ENCODE measurements at places on chromosomes 16 and 17.

- no peak for DNase-seq
Observed at GRCh38 chr17:61084260-61084659, 315.4 kb upstream of the TBX2 start.

- DNase-seq: no peak
Observed at GRCh38 chr16:83143788-83144187, 517.0 kb downstream of the CDH13 start.

DNA sequence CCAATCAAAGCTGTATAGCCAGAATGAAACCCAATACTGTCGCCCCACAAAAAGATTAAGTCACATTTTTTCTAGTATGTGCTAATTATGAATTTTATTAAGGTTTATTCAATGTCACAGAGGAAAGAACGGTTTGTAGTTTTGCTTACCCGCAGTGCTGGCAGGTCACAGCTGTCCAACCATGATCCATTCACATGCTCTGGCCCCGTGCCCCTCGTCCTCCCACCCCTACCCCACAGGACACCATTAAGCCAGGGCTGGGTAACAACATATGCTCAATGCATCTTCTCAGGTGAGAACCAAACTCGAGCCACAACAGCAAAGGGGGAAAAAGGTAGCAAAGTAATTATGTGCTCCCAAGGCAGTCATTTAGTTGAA lies 589 bp upstream of the FBF1 start:
- DNase-seq: no peak

GRCh38 chr17:51676691-51677487 lies 416.5 kb downstream of the UTP18 start:
- no peak for DNase-seq

- DNase-seq: peak; percentile 38
Observed at GRCh38 chr17:41308918-41309359, at the start of gene KRTAP16-1. KRTAP16-1 (minus strand) TSS chr17:41309309; CDS start chr17:41309253, 56 bp downstream.

- DNase-seq: no peak
Observed at GRCh38 chr17:11028349-11028748, 190.5 kb upstream of the PIRT start.

- DNase-seq: no peak
Observed at GRCh38 chr17:68783861-68784260, 171.3 kb downstream of the ABCA8 start.

- no peak for DNase-seq
Observed at GRCh38 chr17:4072487-4073157, 70.2 kb downstream of the ZZEF1 start.

DNA sequence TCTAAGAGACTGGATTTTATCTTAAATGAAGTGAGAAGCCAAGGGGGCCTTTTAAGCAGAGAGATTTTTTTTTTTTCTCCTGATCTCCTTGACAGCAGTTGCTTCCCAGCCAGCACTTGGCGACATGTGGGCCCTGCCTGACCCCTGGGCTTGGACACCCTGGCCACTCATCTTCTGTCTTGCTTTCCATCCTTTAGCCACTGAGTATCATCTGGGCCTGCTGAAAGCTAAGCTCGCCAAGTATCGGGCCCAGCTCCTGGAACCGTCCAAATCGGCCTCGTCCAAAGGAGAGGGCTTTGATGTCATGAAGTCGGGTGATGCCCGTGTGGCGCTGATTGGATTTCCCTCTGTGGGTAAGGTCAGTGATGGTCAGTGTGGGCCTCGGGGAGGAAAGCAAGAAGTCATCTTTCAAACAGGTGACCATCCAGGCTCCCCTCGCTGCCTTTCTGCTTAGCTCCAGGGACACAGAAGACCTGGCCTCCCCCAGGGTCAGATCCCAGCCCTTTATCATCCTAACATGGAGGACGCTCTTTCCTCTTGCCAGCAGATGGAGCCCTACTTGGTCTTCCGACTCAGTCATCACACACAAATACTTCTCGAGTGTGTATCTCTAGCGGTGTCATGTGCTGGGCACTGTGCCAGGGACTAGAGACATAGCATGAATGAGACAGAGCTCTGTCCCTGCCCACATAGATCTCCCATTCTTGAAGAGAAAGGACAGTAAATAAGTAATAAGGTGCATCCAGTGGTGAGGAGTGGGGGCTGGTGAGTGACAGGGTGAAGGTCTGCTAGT lies 6.1 kb downstream of the DRG2 start:
- no peak for DNase-seq

DNA sequence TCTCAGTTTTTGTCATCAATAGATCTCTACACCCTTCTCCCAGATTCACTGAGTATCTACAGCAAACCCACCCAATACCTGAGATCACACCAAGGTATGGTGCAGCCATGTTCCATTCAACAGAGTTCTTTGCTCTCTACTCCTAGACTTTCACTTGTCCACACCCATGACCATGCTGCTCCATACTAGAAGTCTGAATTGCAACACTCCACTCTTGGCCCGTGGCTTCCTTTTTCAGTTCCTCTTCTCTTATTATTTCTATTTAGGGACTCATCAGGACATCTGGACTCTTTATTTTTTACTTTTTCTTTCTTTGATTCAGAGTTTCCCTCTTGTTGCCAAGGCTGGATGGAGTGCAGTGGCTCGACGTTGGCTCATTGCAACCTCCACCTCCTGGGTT lies 37.1 kb downstream of the YWHAE start:
- no peak for DNase-seq

GRCh38 chr16:58259995-58260394 lies 34.8 kb downstream of the PRSS54 start:
- no peak for DNase-seq

- no peak for DNase-seq
Observed at GRCh38 chr17:11221196-11221595, 19.8 kb upstream of the SHISA6 start.
